ENCODE measurements at places on chromosomes 1 and 21.

DNA sequence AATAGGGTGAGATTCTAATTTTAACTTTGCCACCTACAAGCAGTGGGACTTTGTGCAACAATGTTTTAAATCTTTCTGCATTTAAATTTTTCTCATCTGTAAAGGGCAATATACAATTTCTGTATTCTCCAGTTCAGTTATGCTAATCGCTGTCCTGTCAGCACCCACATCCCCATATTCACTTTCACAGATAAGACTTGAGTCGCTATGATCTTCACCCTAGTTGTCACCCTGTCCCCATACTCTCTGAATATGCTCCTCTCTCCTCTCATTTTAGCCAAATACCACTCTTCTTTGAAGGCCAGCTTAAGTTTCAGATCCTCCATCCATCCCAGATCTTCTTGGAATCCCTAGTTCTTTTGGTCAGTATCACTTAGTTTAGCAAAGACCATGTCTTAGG is 8.8 kb downstream of the DDR2 start:
- no peak for DNase-seq

- no peak for DNase-seq
Measured at GRCh38 chr1:184838504-184838951, 83.9 kb upstream of the EDEM3 start.

DNA sequence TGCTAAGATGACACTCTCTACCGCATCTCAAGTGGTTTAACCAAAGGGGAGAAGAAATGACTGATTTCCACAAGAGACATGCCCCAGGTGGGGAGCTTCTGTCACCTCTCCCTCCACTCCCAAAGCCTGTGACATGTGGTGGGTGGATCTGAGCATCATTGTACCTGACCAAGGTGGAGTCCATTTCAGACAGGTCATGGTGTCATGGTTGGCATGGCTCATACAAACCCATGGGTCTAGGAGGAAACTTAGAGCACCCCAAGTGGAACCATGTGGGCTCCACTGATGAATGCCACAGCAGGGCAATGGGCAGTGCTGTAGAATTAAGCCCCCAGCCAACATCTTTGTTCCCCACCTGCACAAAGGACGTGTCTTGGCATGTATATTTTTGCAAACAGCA is 131.5 kb upstream of the EDN2 start:
- DNase-seq: no peak

DNA sequence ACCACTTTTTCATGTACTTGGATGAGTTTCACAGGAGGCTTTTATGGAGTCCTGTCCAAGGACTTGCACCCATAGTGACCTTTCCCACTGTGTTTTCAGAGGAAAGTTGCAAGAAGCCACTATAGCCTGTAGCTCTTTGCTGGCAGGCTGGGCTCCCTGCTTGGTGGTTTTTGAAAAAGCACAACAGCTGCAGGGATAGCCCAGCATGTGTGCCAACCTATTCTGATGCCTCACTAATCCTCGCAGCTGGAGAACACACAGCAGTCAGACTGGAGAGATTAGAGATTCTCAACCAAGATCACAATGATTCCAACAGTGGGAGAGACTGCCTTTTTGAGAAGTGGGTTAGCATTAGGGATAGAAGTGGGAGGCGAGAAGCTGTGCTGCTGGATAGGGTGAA is 24.1 kb upstream of the ARHGEF11 start:
- no peak for DNase-seq

GRCh38 chr1:100230765-100231164 is 18.9 kb downstream of the DBT start:
- DNase-seq: no peak

DNA sequence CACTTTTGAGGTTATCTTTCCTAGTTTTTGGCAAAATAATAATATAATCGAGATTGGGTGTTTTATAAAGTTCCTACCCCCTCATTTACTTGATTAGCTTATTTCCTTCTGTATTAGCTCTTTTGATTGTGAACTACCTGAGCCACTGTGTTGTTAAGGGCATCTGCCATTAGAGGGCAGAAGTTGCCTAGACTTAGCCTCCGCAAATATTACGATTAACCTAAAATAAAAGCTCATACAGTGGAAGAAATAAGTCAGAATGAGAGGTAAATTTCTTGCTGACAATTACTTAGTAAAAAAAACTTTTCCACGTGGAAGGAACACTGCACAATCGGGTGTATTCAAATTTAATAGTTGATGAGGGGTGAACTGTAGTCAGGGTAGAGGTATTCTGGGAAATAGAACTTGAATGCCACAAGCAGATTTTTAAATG is 2.3 kb downstream of the H3-3A start:
- peak; percentile 43 for DNase-seq

GRCh38 chr1:201457508-201457960 is 11.5 kb downstream of the PHLDA3 start:
- DNase-seq: no peak

All from GDM1 (cell line).